T follicular helper cell (primary cell): ENCODE measurements at places on chromosomes 1 and 21.

- DNase-seq: no peak
Measured at GRCh38 chr21:38177919-38178652, 78.7 kb upstream of the KCNJ15 start.

DNA sequence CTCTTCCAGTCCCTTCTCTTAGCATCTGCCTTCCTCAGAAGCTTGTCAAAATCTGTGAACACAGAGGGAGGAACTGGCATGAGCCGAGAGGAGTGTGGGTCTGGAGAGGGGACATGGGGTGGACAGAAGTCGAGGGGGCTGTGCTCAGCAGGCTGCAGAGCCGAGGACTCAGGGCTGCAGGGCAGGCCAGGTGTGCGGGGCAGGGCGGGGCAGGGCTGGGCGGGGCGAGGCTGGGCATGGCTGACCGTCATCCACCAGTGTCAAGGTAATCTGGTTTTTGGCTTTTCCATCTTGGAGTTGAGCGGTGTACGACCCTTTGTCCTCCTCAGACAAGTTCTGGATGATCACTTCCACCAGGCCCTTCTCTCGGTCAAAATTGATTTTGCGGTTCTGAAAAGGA, 44.0 kb downstream of the MYOM3 start:
- no peak for DNase-seq

DNA sequence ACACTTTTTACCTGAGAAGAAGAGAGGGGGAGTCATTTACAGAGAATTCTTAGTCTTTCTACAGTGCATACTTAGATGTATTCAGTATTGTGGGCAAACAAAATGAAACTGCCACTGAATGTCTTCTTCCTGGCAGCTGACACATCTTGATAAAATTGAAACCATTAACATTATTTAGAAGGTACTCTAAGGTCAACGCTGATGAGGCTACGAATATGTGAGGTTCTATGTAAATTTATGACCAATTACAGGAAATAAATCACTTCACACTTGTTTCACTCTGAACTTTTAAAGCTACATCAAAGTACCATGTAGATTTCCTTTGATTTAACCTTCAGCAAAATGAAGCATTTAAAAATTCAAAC, 51.3 kb upstream of the GFI1 start:
- no peak for DNase-seq

DNA sequence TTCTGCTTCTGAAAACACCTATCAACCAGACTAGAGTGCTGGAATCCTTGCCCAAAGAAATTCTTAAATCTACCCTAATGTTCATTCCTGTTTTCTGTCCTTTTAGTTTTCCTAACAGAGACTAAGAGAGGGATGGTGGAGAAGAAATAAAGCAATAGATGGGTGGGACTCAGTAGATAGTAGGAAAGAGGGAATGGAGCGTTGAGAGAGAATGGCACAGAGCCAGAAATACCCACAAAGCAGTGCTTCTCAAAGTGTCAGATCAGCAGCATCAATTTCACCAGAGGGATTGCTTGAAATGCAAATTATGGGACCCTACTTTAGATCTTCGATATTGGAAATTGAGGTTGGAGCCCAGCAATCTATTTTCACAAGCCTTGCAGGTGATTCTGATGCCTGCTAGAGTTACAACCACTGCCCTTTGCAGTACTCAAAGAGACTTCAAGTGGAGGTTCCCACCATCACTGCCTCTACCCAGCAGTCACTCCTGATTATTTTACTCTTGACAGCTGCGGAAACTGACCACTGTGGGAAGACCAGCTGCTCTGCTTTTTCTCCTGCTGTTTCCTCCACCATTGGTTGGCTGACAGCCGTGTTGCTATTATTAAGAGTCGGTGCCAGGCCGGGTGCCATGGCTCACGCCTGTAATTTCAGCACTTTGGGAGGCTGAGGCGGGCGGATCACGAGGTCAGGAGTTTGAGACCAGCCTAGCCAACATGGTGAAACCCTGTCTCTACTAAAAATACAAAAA, 11.4 kb upstream of the PRPF3 start:
- no peak for DNase-seq

DNA sequence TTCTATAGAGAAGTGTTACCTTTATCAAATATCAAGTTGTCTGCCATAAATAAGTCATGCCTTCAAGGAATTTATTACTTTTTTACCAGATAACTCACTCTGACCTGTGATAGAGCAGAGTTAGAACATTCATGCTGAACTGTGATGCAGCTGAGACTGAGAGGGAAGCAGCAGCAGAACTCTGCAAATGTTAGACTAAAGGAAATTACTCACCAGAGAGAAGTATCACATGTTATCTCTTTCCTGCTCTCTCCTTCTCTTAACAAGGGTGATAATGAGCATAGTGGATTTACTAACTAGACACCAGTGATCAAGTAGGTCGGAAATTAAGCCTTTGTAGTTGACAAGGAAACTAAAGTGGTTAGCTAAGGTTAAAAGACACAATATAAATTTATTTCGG, 181.6 kb downstream of the RASAL2 start:
- DNase-seq: no peak

- DNase-seq: no peak
Measured at GRCh38 chr1:7005762-7006161, 220.5 kb downstream of the CAMTA1 start.

GRCh38 chr1:89271341-89272015, 1.2 kb downstream of the GBP5 start:
- no peak for DNase-seq

DNA sequence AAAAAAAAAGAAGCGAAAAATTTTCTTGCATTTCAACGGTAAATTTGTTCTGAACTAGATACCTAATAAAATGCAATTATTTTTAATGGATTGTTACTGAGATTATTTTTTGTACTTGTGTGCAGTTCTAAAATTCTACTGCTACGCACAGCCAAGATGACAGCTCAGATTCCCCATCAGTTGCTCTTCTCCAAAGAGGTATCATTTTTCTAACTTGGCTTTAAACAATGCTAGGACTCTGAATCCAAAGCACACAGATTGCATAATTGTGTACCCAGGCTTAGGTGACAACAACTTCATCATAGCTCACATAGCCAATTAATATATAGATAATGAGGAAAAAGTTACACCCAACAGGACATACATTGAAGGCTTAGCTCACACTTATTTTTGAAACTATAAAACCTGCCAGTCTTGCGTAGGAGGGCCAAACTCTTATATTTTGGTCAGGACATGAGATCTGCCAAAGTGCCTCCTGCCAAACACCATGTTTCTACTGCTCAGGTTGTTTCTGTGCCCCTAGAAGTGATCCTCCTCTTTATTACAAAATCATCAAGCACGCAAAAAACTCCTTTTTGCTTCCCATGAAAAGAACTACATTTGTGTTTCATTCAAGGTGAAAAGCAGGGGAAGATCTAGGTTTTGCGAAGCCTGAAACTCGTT, 10.6 kb upstream of the ZNHIT6 start:
- no peak for DNase-seq

GRCh38 chr1:10059342-10059718, 26.6 kb downstream of the UBE4B start:
- no peak for DNase-seq

DNA sequence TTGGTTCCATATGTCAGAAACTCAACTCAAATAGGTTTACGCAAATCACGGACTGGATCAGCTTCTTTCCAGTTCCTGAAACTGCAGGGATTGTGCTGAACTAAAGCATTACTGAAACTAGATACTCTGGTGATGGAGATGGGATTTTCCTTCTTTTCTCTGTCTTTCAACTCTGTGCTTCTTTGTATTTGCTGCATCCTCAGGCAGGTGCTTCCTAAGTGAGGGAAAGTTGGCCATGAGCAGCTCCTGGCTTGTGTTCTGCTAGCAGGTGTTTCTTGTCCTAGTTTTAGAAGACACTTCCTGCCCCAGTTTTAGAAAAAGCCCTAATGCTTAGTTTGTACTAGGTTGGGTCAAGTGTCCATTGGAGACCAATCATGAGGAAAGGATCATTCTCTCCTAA, 86.7 kb upstream of the USP24 start:
- DNase-seq: no peak

DNA sequence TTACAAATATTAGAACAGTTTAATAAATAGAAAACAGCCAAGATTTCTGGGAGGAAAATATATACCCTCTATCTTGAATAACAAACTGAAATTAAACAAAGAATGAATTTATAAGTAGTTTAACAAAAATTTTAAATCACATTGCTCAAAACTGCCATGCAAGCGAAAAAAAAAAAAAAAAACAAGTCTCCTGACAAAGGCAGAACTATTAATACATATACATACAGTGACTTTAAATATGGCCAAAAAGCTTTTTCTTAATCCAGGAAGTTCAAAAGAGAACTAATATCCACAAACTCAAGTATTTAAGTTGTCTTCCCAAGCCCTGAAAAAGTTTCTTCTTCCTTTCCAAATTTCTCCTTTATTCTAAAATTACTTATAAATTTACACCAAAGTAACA, 63.5 kb upstream of the MUTYH start:
- DNase-seq: no peak

DNA sequence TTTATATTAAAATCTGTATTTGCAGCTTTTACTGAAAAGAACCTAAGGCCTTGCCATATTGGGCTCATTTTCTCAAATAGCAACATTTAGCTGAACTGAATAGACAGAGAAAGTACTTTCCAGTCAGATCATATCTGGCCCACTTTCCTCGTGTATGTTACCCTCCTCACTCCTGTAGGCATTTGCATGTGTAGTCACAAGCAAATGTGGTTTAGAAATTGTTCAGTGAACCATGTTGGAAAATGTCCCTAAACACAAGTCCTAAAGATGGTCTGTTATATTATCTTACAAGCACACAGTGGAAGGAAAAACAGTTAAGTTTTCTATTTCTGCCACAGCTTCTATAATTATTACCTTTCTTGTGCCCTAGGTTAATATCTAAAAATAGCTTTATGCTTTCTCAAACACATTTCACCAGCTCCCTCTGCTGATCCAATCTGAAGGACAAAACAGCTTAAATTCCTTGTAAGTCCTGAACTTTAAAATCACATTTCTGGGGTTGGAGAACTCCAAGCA, 606 bp upstream of the FMO4 start:
- DNase-seq: no peak

- DNase-seq: peak; percentile 81
Measured at GRCh38 chr1:93846992-93847810, 31.8 kb downstream of the DNTTIP2 start.

- DNase-seq: no peak
Measured at GRCh38 chr21:26935977-26936376, 30.9 kb downstream of the ADAMTS5 start.

DNA sequence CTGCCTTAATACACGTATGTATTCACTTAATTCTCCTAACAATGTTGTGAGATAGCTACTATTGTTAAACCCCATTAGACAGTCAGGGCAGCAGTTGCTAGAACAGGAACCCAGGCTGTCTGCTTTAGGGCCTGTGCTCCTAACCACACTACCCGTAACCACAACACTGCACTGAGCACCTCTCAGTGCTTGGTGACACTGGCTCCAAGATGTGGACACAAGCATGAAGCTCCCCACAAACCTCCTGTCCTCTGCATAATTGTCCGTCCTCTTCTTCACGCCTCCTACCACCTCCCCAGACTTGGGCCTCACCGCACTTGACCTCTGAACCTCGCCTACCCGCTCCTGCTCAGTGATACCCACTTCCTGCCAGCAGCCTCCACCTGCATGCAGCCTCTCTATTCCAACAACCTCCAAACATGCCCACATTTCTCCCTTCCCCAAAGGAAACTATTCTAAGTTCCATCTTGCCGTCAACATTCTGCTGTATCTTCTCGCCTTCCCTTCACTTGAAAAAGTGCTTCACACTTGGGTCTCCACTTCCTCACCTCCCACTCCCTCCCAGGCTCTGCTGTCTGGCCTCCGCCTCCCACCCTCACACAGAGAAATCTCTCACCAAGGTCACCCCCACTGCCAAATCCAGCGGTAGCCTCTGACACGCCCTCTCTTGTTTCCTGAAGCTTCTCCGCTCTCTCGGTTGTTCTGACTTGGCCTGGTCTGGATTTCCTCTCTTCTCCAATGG, 14.6 kb upstream of the AHDC1 start:
- no peak for DNase-seq

GRCh38 chr1:89633800-89634625, 1.1 kb downstream of the LRRC8C start:
- DNase-seq: no peak

DNA sequence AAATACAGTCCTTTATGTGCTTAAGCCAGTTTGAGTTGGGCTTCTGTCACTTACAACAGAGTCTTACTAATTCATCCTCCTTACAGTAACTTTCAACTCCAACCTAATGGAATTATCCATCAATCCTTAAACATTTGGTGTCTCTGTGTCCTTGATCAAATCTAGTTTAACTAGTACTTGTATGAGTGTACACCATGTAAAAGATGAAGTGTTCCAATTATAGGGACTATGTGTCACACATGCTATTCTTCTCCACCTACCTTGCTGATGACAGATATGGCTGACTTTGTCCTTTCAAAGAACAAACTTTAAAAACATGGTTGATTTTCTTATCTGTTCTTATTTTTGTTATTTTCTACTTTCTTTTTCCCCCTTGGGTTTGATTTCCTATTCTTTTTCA, 60.4 kb upstream of the NBPF3 start:
- DNase-seq: no peak

DNA sequence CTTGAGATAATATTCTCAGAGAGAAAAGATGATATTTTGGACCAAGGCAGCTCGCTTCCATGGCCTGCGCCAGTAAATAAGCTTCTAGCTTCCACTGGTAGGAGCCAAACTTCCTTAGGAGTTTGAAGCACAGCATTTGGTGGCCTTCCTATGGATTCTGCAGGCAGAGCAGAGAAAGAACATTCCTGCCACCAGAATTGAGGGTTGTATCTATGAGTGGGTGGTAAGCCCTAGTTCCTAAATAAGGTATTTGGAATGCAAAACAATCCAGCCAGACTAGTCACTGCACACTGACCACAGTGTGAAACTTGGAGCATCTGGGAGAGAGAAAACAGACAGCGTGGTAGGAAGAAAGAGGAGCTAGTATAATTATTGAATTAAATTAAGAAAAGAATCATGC, 54.1 kb upstream of the BCAR3 start:
- DNase-seq: no peak

- DNase-seq: no peak
Measured at GRCh38 chr1:171507435-171507834, 22.1 kb downstream of the PRRC2C start.

GRCh38 chr1:227316456-227316855, 1.8 kb downstream of the CDC42BPA start:
- no peak for DNase-seq

DNA sequence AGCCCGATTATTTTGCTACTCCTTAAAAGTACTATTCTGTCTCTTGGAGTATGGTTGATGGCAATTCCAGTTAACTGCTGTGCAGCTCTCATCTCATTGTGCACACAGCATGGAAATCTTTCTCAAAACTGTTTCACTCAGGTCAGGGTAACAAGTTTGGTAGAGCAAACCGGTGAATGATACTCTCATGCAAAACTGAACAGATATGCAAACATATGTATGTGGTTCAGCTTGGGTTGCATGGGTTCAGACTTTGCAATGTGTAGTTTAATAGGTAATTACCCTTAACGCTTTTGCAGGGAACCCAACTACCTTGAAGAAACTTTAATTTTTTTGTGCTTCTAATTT, 2.2 kb downstream of the GADD45A start:
- no peak for DNase-seq

DNA sequence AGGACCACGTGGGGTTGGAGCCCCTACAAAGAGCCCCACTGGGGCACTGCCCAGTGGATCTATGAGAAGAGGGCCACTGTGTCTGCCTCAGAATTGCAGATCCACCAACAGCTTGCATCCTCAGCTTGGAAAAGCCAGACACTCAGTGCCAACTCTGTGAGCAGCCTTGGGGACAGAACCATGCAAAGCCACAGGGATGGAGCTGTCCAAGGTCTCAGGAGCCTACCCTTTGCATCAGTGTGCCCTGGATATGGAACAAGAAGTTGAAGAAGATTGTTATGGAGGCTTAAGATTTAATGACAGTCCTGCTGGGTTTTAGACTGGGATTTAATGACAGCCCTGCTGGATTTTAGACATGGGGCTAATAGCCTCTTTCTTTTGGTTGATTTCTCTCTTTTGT, 1670.9 kb downstream of the PLA2G4A start:
- no peak for DNase-seq
